Osteoblast (primary cell): ENCODE measurements at places on chromosomes 3 and 15.
A peak's percentile ranks its signal among the peaks of the same experiment; 100 is the strongest.

DNA sequence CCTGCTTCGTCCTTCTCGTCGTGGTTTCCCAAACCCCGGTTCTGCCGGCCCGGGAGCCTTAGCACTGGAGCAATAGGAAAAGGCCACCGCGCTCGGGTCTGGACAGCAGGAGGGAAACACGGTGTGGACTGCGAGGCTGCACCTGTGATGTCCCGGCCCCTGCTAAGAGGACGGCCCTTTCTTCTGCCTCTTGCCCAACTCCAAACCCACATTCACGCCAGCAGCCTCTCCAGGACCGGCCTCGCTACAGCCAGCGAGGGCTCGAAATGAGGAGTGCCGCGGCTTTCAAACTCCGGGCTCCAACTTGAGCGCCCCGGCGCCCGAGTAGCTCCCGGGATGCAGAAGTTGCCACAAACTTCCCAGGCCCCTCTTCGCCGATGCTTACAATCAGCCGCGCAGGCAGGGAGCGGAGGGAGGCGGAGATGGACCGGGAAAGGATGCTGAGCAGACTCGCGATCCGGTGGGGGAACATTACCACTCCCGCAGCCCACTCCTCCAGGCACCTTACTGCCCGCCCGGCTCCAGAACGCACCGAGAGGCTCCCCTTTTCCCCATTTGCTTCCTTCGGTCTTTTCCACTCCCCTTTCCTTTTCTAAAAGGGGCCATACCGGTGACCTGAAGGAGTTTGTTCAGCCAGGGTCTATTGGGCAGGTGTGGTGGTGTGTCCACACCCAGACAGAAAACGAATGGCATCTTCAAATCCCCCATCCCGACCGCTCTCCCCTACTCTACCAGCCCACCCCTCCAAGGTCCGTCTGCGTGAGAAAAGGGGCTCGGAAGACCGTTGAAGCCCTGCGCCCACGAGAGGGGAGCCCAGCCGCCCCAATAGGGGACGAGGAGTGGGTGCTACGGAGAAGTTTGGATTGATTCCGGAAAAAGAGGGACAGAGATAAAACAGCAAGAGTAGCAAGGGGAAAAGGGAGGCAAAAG, 18.8 kb upstream of the SATB1 start:
- DNase-seq, result peak; percentile 89

GRCh38 chr3:174438501-174439145, 420.5 kb upstream of the NAALADL2 start:
- peak; percentile 0 for DNase-seq

GRCh38 chr3:111366515-111366914, 175.5 kb upstream of the CD96 start:
- no peak for DNase-seq

- no peak for DNase-seq
Observed at GRCh38 chr3:133760916-133761315, 14.7 kb downstream of the TF start.

DNA sequence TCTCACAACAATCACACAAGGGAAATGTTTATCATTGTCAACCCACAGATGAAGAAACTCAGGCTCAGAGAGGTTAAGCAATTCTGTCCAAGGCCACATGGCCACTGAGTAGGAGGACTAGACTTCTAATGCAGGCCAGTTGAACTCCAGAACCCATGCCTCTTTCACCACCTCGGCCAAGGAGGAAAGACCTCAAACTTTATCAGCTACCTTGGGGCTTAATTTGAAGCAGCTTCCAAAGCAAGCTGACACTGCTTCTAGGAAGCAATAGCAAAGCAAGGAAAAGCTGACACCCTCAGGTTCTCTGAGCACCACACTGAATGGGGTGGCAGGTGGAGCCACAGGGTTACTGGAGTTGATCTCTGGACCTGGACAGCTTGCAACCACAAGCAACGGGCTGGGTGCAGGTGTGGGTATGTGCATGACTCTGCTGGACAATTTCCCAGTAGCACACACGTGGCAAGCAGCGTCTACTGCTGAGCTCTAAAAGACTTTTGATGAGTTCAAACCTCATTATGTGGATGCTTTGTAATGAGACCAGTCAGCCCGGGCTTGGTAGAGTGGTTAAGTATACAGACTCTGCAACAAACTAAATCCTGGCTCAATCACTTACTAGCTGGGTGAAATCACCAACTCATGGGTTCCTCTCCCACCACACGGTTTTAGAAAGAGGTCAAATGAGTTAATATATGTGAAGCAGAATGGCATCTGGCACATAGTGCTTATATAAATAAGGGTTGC, 23.1 kb downstream of the CCNL1 start:
- DNase-seq, result no peak

DNA sequence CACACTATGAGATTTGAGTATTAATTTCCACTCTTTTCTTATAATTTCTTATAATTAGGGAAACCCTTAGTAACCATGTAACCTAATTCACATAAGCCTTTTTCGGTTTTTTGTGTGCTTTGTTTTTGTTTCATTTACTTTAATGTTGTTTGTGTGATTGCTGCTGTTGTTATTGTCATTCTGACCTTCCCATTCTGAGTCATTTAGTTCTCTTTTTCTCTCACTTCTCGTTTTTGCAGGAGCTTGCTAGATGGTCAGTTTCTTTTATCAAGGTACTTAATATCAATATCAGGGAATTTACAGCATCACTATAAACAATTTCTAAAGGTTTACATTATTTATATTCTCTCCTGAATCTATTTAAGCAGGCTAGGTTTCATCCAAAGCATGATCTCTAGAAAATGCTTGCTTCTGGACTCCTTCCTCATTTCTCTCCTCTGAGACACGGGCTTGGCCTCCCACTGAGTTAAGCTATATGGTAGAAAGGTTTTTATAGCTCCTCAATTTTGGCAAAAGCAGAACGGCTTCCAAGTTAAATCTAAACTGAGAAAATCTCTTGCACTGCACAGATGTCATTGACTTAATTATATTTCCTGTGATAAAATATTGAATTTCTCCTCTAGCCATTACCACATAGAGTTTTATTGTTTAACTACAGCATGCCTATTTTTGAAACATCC, 534.2 kb downstream of the NSUN3 start:
- DNase-seq, result no peak

- DNase-seq, result peak; percentile 74
Observed at GRCh38 chr15:41407341-41407740, 5.0 kb upstream of the NDUFAF1 start.
